ENCODE measurements at places on chromosomes 12 and 14.
A peak's percentile ranks its signal among the peaks of the same experiment; 100 is the strongest.

DNA sequence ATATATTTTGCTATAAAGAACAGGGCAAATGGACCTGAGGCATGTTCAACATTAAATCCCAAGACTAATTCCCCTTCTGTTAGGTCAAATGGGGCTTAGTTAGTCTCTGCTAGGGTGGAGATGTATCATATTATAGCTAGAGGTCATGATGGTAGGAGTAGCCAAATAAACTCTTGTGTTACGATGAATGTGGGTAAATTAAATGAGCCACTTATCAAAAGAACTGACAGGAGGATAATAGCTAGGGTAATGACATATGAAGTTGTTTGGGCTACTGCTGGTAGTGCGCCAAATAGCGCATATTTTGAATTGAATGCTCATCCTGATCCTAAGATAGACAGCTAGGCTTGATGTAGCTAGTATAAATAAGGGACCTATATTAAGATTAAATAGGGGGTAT lies 445.0 kb downstream of the GXYLT1 start:
- DNase-seq = no peak

DNA sequence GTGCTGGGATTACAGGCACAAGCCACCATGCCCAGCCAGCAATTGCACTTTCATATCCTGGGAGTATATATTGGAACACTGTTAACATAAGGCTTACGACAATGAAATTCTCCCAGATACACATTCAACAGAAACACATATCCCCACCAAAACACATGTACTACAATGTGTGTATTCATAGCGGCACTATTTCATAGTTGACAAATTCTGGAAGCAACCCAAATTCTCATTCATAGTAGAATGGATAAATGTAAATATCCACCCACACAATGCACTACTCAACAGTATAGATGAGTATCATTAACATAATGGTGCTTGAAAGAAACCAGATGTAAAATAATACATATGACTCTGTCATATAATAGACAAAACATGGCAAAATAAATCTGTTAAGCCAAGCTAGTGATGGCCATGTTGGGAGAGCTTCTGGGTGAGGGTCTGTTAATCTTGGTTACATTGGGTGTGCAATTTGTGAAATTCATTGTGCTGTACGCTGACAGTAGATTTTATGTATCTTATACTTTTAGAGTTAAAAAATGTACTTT lies 2.6 kb upstream of the DNAAF2 start:
- DNase-seq = no peak

DNA sequence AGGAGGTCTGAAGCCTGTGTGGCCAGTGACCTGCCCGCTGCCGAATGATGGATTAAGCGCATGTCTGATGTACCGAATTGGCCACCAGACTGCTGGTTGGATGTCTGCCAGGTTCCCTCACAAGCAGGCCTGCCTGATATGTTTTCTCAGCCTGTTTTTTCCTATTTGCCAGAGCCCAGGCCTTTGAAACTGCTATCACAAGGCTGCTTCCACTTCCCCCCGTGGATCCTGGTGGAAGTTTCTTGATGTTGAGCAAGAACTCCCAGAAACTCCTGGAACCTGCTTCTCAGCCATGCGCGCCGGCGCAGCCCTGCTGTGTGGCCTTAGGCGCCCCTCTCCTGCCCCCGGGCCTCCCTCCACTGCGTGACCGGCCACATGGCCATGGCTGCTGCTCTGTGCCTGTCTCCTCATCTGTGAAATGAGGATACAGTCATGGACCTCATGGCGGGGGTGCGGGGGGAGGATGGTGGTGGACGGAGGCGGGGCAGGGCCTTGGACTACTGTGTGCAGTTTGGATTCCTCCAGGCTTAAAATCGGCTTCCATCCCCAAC lies 56.6 kb downstream of the CALM1 start:
- peak; percentile 78 for DNase-seq

GRCh38 chr12:62028536-62028935 lies 231.7 kb upstream of the USP15 start:
- no peak for DNase-seq

GRCh38 chr12:65518771-65519170 lies 240.3 kb downstream of the MSRB3 start:
- DNase-seq = no peak

- no peak for DNase-seq
These were observed 358.9 kb downstream of the NPAS3 start for GRCh38 chr14:33297565-33297964.

DNA sequence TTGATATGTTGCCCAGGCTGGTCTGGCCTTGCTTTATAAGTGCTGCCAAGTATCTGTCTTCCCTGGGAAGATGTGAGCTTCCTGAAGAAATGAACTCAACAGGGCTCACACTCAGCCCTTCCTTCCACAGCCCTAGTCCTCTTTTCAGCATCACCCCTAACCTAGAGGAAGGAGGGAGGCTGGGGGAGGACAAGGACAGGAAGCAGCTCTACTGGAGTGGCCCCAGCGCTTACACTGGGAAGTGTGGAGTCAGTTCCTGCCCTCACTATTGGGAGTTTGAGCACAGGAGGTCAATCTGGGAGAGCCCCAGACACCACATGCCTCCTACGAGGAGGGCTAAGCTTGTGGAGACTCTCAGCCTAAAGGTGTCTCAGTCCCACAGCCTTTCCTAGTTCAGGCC lies 16.8 kb downstream of the GALNT6 start:
- no peak for DNase-seq

DNA sequence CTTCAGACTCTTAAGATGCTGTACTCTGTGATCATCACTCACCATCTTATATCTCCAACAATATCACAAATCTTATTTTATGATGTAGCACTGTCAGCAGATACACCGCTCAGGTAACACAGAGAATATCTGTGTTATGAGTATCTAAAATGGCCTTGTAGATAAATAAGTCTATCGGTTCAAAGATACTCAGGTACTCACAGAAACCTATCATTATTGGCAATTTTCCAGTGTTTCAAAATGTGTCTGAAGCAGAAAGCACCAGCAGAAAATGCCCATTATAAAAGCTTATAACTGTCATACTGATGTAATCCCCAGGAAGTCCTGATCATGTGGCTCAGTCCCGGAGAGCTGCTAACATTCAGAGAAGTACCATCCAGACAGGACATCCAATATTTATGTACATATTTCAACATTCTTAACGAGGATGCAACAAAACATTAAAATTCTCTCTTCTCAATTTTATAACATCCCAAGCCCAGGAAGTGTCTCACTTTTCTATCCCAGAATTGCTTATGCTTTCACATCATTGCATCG lies 190.7 kb upstream of the LMNTD1 start:
- DNase-seq = no peak

DNA sequence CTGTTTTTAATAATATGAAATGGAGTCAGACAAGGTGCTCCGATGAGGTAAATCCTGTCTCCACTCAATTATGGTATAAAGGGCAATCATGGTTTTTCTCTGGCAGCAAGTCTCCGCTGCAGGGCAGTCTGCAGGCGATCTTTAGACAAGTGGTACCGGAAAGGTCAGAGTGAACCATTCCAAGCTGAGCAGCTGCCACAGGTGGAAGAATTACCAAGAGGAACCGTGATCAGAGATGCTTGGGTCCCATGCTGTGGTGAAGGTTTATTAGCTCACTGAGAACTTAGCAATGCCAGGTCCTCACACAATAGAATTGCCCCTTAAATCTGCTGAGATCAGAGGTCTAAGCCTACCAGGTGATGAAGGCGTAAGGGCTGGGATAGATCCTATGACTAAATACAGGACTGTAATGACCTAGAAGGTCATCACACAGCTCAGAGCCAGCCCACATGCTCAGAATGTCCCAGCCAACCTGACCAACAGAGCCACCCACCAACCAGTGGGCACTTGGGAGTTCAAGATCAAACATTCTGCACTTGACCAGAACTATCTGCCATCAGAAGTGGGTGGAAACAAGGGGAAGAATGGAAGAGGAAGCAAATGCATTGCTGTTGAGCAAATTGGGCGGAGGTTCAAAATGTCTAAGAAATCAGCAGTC lies 175.2 kb upstream of the BCL2L14 start:
- DNase-seq = no peak

- no peak for DNase-seq
These were observed 11.0 kb downstream of the ORAI1 start for GRCh38 chr12:121637231-121637914.

DNA sequence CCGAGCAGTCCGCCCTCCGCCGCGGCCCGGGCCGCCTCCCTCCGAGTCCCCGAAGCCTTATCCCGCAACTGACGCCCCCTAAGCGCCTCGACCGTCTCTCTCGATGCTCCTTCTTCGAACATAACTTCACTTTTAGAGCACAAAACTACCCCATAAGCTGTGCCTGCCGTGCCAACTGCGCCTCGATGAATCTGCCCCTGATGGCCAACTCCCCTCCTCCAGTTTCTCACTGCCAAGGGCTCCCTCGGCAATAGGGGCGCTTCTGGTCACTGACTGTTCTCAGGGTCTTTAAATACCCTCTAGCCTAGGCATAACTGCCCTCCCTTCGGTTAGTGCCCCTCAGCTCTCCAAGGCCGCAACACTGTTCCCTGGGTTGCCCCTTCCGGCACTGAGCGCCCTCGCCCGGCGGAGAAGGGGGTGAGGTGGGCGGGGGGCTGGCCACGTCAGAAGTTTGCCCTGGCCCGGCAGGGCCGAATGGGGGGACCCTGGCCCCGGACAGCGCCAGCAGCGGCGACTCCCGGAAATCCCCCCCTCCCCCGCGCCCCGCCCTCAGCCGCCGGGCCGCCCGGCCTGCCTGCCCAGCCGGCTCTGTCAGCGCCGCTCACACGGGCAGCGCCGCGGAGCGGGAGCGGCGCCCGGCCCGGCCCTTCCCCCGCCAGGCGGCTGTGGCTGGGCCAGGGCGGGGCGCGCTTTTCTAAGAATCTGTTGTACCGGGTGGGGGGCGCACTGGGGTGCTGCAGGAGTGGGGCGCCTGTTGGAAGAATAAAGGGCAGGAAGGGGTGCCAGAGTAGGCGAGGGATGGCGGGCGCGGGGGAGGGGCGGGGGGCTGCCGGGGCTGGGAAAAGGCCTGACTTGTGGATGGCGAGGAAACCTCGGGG lies 10.6 kb downstream of the RARG start:
- DNase-seq = no peak

- peak; percentile 74 for DNase-seq
These were observed 58.9 kb upstream of the HMGA2 start for GRCh38 chr12:65765436-65765813.

GRCh38 chr14:45251912-45252311 lies 1.1 kb downstream of the MIS18BP1 start:
- DNase-seq = no peak

- no peak for DNase-seq
These were observed 340.4 kb downstream of the SLC6A15 start for GRCh38 chr12:84572196-84572595.

GRCh38 chr12:65816086-65816485 lies 8.2 kb upstream of the HMGA2 start:
- no peak for DNase-seq
